Suppressor macrophage treated with lipopolysaccharide for 1 hour (primary cell): ENCODE measurements at places on chromosomes 13 and 19.

- DNase-seq: no peak
These were observed 186.2 kb downstream of the RGCC start for GRCh38 chr13:41643507-41643906.

GRCh38 chr13:76223999-76224398 lies 587.9 kb downstream of the LMO7 start:
- no peak for DNase-seq

DNA sequence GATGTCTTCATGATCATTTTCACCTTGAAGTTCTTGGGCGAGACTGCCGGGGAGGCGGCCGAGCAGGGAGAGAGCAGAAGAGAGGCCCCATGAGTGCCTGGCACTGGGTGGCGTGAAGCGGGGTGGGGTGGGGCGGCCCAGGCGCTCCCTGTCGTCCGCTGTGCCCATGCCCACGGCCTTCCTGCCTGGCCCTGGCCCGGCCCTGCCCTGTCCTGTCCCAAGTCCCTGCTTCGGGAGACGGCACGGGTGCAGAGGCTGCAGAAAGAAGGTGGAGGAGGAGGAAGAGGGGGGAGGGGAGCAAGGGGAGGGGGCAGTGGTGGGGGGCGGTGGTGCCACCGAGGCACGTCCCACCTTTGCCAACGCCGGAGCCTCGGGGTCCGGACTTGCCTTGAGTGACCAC lies 118.4 kb downstream of the PTPRS start:
- DNase-seq: no peak

DNA sequence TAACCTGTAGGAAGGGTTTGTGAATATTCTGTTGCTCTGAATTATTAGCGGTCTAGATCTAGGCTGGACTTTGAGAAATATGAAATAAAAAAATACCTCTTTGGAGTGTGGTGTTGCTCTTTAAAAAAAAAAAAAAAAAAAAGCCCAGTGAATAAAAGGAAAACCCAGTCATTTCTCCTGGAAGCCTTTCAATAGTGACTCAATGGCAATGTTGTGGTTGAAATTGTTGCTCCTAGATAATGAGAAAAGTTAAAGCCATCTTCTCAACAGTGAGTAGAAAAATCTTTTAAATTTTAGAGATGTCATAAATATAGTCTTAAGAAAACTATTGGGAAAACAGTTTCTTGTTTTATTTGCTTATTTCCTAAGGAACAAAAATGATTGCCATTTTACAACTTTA lies 135.3 kb downstream of the RFC3 start:
- DNase-seq: no peak

GRCh38 chr19:37221136-37221535 lies 3.1 kb downstream of the ZNF383 start:
- no peak for DNase-seq

DNA sequence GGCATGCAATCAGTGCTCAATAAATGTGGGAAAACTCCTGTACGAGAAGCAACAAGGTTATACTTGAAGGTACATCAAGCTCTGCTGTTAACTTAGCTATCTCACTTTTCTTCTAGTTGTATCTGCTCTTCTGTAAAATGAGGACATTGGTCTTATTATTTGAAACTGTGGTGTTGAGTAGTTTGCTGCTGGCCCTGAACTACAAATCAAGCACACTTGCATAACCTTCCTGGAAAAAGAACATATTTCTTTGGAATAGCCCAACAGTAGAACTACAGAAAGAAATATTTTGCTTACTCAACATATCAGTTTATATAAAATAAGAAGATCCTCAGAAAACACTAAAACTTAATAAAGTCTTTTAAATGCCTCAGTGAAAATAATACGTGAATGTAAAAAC lies 203.0 kb downstream of the KCTD12 start:
- no peak for DNase-seq

GRCh38 chr13:41344358-41344757 lies 33.3 kb downstream of the NAA16 start:
- DNase-seq: no peak

- peak; percentile 82 for DNase-seq
These were observed at the start of gene PDX1 for GRCh38 chr13:27919934-27920676. PDX1 (plus strand) TSS chr13:27920000; CDS start chr13:27920139, 139 bp downstream.

- no peak for DNase-seq
These were observed 859.0 kb upstream of the SPRY2 start for GRCh38 chr13:81199956-81200355.

GRCh38 chr13:82993417-82993816 lies 888.9 kb downstream of the SLITRK1 start:
- no peak for DNase-seq

DNA sequence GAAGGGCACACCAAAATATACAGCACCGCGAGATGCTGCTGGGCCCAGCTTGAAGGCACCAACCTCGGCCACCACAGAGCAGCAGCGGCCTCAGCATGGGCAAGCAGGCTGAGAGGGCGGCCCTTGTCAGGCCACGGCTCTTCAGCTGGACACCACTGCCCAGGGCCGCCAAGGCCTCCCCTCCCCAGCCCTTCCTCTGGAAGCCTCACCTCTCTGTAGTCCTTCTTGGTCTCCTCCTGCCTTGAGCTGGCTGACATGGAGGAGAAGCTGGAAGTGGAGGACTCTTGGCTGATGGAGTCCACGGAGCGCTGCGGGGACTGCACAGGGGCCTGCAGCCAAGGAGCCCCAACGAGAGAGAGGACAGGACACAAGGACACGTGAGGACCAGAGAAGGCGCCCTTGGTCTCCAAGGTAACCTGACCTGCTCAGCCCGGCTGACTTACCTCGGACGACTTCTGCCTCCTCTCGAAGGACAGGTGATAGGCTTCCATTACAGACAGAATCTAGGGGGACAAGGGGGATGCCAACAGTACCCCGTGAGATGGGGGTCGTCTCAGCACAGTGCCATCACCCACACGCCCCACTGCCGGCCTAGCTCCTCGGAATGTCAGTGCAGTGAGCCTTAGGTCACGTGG lies 38.2 kb downstream of the PDCD5 start:
- no peak for DNase-seq

DNA sequence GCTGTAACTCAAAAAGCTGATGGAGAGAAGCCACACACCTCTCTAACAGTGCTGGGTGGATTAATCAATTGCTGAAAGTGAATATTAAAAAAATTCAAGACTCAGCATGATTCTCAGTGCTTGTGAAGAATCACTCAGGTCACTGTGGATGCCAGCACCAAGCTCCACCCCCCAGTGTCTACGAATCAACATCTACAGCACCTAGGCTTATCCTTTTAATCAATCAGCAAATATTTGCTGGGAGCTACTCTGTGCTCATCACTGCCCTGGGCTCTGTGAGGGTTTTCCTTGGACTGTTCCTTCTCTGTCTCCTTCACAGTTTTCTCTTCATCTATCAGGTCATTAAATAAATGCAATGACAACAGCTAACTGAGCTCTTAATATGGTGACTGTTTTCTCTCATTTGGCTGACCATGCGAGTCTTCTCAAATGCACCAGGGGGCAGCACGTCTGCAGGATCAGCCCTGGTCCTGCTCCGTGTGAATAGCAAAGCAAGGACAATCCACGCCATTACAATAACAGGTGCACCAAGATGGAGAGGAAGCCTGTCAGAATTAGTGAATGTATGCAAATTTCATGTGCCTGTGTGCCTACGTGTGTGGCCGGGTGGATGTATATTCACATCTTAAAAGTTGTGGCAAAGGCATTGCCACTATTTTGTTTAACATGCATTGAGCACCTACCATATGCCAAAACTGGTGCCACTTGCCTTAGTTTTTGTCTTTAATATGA lies 14.6 kb upstream of the C13orf42 start:
- DNase-seq: peak; percentile 70

GRCh38 chr13:99322297-99323103 lies 15.3 kb upstream of the GPR183 start:
- peak; percentile 70 for DNase-seq

GRCh38 chr13:40228496-40228895 lies 437.9 kb downstream of the FOXO1 start:
- no peak for DNase-seq

DNA sequence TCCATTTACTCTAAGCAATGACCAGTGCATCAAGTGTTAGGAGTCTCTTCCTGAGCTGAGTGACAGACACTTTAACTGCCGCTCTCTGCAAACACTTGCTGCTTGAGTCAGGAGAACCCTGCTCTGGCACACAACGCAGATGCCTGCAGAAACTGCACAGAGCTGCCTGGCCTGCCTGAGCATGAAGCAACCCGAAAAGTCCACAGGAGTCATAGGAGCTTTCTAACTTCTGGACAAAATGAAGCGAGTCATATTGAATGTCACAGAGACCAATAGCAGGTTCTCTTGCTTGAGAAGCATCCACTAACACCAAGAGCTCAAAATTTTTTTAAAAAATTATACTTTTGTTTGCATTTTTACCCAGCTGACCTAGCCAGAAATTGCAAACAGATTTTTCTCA lies 232.4 kb downstream of the LHFPL6 start:
- DNase-seq: no peak

- DNase-seq: peak; percentile 66
These were observed 37.7 kb downstream of the SLC6A16 start for GRCh38 chr19:49287141-49287770.

- DNase-seq: no peak
These were observed 19.0 kb downstream of the CD177 start for GRCh38 chr19:43372462-43372861.

DNA sequence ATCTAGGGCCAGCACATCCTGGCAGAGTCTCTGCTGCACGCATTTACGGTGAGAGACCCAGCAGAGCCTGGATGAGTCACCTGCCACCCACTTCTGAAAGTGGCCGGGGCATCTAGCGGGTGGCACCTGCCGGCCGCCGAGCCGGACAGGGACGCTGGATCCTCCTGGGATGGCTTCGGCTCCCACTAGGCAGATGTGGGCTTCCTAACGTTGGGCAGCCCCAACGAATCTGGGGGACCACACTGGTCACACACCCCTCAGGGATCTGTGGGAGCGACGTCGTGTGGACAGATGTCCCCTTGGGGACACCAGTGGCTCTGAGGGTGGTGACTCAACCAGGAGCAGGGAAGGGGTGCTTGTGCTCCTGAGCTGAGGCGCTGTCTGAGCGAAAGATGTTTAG lies 32.2 kb downstream of the TMEM255B start:
- no peak for DNase-seq

DNA sequence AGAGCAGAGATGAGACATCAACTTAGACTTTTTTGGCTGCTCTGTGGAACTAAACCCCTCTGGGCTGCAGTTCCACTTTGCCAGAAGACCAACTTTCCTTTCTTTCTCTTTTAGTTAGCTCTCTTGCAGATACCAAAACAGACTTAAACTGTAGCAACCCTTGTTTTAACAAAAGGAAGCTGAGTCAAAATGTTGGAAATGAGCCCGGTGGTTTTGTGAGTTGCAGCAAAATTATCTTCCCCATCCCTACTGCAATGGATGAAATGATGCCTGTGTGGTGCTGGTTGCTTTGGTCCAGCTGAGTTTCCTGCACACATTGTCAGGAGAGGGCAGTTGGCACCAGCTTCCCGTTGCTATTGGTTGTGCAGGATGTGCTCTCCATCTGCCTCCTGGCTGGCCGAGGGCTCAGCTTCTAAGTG lies 115.3 kb downstream of the LRCH1 start:
- DNase-seq: peak; percentile 87

GRCh38 chr19:33233056-33233873 lies 7.6 kb upstream of the SLC7A10 start:
- no peak for DNase-seq

DNA sequence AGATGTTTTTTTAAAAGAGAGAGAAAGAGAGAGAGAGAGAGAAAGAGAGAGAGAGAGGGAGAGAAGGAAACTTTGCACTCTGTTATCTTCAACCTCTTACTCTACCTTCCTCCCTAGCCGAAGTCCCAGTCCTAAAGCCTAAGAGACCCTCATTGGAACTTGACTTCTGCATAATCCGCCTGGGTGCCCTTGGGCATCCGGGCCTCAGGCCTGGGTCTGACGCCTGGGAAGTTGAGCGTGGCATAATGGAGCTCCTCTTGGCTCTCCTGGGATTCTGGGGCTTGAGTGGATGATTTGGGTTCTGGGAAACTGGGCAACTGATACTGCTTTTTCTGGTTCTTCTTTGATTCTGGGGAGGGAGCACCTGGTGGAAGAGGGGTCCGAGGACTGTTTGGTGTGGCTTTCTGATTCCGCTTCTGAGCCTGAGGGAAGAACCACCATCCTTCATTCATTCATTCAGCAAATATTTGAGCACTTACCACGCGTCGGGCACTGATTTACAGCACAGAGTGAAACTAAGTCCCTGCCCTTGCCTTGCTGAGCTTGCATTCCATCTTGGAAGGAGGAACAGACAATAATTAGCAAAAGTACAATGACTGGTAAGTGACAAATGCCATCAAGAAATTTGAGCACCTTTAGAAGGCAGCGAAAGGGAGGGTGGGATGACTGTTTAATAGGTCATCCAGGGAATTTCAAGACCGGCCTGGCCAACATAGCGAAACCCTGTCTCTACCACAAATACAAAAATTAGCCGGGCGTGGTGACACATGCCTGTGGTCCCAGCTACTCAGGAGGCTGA lies 6.3 kb downstream of the SIGLEC10 start:
- DNase-seq: no peak
